ENCODE measurements at places on chromosomes 16 and 17.

GRCh38 chr17:82957469-82957795, 117.6 kb upstream of the ZNF750 start:
- no peak for DNase-seq

DNA sequence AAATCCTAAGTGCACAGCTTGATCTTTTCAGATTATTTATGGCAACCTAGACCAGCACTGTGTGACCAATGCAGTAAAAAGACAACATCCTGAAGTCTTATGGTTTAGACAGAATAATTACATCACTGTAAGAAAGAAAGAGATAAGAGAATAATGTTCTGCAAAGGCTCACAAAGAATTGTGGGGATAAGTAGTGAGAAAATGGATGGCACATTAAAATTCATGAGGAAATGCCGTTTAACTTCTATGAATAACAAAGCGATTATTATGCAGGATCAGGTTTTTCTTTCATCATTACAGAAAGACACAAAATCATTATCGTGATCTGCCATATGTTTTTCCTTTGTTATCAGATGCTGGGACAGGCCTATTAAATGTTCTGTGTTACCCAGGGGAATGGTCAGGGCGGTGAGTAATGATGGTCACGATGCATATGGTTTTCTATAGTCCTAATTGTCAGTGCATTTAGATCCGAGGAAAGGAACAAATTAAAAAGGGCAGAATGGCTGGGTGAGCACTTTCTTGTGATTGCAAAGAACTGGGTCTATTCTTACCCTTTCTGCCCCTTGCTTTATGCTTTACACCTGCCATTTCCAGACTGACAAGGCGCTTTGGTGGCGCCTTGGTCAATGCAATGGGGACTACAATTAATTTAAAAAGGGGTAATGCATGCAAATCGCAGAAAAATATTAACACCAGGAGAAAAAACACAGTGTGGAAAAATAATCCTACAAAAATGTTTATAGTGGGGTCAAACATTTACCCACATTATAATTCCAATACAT, 18.1 kb upstream of the DHX40 start:
- DNase-seq, result no peak

DNA sequence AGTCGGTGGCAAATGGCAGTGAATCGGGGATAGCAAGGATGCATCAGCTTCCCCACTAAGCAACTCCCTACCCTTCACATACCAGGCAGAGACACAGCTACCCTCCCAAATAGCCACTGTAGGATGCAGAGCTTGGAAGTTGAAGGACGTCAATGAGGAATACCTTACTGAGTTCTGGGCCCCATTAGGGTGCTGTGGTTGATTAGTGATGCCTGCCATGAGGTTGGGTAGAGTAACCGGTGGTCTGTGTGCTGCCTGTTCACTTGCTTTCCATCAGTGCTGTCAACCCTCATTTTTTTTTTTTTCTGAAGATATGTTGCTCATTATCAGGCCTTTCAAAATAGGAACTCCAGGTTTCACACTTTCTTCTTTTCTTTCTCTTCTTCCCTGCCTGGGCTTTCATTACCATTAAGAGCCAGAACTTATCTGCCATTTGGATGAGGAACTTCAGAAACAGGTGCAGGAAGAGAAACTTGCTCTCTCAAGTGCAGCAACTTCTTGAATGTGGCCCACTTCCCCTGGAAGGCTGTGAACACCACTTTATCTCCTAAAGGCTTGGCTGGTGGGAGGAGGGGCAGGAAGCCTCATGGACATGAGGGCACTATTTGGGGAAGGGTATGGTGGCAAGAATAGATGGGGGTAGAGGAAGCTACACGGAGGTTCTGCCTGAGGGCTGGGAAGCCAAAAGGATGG, 183.5 kb downstream of the NTN1 start:
- no peak for DNase-seq

GRCh38 chr17:76354317-76354729, 607 bp upstream of the PRPSAP1 start:
- no peak for DNase-seq

- DNase-seq, result no peak
Observed at GRCh38 chr17:50424996-50425681, 879 bp upstream of the ACSF2 start.

DNA sequence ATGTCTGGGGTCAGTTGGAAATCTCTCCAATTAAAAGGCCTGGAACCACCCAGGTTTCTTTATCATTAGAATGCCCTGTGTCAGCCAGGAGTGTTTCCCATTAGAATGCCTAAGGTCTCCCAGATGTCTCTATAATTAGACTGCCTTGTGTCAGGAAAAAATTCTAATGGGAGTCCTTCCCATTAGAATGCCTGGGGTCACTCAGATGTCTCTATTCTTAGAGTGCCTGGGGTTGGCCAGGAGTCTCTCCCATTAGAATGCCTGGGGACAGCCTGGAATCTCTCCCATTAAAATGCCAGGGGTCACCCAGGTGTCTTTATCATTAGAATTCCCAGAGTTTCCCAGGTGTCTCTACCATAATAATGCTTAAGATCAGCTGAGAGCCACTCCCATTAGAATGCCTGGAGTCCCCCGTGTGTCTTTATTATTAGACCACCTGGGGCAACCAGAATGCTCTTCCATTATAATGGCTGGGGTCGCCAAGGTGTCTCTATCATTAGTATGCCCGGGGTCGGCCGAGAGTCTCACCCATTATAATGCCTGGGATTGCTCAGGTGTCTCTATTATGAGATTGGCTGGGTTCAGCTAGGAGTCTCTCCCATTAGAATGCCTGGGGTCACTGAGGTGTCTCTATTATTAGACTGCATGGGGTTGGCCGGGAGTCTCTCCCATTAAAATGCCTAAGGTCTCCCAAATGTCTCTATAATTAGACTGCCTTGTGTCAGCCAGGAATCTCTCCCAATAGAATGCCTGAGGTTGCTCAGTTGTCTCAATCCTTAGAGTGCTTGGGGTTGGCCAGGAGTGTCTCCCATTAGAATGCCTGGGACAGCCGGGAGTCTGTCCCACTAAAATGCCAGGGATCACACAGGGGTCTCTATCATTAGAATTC, 2254.6 kb downstream of the TP53TG3F start:
- DNase-seq, result no peak

DNA sequence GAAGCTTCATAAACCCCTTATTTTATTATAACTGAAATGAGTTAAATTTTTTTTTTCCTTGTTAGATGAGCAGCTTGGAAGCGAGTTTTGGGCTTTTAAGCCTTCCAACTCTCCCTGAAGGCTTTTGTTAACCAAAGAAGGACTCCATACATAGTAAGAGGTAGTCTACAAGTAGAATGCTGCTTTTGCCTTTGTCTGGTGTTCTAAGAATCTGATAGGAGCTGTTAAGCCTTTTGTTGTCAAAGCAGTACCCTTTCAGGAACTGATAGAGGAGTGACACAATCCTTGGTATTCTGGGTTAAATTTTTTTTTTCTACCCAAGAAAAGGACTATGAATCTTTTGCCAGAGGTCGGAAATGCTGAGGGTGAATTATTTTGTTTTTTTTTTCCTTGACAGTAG, 26.1 kb downstream of the MAP2K4 start:
- no peak for DNase-seq

DNA sequence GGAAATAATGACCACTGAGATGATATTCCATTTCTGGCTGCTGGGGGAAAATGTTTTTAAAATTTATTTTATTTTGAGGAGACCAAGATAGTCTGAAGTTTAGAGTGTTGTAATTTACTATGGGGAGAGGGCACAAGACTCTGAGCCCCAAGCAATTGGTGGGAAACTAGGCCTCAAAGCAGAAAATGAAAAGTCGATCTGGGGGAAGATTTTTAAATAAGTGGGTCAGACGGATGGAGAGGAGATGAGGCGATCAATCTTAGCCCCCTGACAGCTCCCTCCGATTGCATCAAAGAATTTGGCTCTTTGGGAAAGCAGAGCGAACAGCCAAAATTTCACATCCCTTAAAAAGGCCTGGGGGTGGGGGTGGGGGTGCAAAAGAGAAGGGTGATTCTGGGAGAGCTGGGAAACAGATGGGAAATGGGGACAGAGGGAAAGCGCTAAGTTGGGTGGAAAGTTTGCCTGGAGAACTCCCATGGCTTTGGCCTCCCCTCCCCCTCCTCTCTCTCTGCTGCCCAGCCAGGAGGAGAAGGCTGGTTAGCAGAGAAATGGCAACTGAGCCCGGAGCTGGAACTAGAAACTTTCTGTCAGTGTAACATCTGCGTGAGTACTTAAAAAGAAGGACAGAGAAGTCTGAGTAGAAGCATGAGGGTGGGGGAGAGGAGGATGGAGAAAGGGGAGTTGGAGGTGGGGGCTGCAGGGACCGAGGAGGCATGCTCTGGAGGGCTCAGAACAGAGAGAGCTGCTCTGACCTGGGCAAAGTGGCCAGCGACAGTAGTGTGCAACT, 1.4 kb upstream of the HOXB2 start:
- DNase-seq, result no peak

GRCh38 chr17:20203018-20203417, 193.9 kb downstream of the SPECC1 start:
- no peak for DNase-seq

DNA sequence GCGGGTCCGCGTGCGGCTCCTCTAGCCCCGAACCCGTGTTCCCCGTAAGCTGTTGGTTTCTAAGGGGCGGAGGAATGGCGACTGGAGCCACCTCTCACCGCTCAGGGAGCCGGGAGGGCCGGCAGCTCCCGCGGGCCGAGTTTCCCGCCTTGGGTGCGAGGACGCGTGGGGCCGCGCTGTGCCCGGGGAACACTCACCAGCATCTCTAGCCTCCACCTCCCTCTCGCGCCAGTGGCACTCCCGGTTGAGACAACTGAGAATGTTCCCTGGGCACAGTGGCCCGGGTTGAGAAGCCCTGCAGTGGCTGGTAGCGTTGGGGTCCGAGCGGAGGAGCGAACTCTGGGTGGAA, 560 bp downstream of the TELO2 start:
- no peak for DNase-seq

DNA sequence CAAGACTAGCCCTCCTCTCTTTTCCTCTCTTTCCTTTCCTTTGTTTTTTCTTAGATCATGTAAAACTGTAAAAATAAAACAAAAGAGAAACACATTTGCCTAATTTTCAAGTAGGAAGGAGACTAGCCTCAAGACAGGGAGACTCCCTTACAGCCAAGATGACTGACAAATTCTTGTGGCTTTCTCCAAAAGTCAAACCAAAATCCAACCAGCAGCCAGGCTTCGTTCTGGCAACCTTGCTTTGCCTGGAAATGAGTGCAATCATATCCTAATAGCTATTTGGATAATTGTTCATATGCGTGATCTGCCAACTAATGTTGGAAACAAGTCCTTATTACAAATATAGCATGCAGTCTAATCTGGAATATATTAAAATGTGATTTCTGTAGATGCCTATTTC, 868.9 kb upstream of the SOX9 start:
- DNase-seq, result no peak

DNA sequence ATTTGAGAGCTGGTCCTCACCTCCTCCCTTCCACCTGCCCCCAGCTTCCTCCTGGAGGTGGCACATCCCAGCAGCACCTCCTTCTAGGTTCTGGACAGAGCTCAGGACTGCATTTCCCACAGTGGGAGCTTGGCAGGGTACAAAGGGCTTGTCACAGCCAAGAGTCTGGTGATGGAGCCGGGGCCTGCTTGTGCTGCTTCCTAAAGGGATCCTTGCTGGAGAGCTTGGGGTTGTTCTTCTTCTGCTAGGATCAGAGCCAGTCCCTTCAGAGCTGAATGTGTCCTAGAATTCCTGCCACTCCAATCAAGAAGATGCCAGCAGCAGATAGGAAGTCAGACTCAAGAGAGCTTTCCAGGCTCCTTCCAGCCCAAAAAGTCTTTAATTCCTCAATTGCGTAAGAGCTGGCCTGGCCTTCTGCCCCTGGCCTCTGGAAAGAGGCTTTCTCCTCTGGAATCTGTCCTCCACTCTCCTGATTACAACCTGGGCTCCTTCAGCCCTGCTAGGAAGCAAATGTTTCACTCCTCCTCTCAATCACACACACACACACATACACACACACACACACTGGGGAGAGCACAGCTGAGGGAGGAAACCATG, 4.4 kb downstream of the CD300E start:
- DNase-seq, result no peak

DNA sequence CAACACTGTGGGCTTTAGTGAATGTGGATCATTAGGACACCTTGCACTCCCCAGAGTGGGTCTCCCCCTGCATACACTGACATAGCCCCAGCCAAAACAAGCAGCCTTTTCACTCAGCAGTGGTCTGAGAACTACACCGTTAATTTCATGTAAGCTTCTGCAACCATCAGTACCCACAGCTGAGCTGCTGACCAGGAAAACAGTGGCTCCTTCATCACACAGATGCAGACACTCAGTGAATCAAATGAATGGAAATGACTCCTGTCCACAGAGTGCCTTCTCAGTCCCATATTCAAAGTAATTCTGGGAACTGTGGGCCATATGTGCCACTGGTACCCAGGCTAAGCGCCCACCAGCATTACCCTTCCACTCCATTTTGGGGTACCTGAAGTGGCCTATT, 39.3 kb upstream of the NOL11 start:
- no peak for DNase-seq

GRCh38 chr17:69428252-69428980, 13.9 kb downstream of the MAP2K6 start:
- DNase-seq, result no peak

- no peak for DNase-seq
Observed at GRCh38 chr16:55462241-55462640, 16.8 kb upstream of the MMP2 start.

DNA sequence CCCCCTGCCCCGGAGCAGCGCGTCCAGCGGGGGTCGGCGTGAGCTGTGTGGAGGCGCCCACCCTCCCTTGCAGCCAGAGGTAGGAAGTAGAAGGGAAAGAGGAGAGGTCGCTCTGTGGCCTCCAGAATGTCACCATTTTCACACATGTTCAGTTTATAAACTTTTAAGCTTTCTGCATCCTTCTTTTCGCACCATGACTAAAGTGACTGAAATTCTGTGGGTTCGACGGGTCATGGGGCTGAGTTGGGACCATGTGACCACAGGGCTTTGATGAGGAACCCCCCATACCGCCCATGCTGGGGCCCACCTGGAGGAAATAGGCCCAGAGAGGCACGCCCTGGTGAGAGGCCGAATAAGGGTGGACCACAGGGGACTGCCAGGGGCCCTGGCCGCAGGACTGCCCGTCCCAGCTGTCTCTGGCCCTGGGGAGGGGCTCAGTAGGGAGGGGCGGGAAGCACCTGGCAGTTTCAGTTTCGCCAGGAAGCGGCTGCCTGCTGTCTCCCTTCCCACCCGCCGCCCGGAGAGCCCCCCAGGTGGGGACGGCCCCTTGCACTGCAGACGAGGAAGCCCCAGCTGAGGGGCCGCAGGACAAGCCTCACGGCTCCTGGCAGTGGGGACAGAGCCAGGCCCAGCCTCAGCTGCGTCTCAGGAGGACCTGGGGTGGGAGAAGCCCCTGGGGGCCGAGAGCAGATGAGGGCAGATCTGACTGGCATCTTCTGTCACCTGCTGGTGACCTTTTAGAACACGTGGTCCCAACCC, 9.0 kb downstream of the CBFA2T3 start:
- no peak for DNase-seq
